ENCODE measurements at places on chromosomes 12 and 14.

DNA sequence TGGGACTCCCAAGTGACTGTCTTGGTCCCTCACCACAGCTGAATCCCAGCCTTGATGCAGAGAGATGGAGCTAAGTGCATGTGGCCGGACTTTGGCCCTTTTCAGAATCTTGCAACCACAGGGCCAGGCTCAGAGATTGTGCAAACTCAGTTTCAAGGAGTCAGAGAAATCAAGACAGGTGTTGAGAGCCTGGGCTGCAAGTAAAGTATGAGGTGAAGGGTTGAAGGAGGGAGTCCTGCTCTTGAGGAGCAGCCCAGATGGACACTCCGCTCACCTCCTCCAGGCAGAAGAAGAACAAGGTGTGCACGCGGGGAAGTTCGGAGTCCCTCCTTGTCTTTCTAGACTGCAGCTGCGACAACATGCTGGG is 6.3 kb upstream of the BMP4 start:
- DNase-seq: no peak

- no peak for DNase-seq
Measured at GRCh38 chr12:46515829-46516228, 143.3 kb upstream of the SLC38A2 start.

GRCh38 chr12:117365049-117365616 is 3.7 kb upstream of the NOS1 start:
- no peak for DNase-seq

GRCh38 chr14:36070031-36070719 is 106.3 kb downstream of the PTCSC3 start:
- no peak for DNase-seq

GRCh38 chr14:85175556-85175955 is 354.4 kb upstream of the FLRT2 start:
- DNase-seq: no peak

DNA sequence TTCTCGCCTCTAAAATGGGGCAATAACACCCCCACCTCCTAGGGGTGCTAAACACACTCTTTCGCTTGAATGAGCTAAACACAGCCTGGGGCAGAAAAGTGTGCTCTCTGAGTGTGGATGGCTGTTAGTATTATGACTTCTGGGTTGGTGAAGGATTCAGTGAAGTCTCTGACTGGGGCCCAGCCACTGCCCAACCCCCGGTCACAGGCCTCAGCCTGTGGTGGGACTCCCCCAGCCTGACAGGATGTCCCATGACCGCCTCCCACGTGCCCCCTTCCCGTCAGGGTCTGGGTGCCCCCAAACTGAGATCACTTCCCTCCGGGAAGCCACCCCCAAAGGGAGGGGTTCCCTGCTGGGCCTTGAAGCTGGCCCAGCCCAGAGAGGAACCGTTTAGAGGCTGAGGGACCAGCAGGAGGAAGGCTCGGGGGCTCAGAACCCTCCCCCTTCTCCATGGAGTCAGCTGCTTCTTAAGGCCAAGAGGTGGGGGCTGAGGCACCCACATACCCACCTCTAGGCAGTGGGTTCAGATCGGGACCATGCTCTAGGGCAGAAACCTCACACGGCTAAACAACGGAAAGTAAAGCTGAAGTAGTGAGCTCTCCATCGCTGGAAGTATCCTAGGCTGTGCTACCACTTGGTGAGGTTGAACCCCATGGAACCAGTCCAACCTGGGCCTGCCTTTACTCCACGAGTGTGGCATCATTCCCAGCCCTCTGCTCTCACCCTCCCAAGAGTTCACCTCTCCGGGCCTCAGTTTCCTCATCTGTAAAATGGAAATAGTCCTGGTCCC is 13.8 kb downstream of the DTX1 start:
- no peak for DNase-seq

DNA sequence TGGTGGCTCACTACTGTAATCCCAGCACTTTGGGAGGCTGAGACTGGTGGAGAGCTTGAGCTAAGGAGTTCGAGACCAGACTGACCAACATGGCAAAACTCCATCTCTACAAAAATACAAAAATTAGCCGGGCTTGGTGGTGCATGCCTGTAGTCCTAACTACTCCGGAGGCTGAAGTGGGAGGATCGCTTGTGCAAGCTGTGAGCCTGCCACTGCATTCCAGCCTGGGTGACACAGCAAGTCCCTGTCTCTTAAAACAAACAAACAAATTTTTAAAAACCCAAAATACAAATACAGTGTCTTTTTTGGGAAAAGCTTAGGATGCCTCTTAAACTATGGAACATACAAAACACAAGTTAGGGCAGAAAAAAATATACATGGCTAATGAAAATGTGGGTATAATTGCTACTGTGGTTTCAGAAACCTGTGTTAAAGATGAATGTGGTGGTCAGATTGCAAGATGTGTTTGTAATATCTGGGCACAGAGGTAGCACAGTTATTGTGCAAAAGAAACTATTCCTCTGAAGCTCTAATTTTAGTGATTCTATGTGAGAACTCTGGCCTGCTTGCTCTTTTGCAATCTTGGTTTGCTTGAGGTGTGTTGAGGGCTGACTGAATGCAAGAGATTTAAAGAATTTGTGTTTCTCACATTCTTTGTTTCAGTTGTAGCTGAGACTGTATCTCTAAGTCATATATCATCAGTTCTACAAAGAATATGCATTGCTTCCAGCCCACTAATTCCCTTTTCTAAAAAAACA is 3.9 kb upstream of the HSPA2 start:
- no peak for DNase-seq

GRCh38 chr14:86788224-86788623 is 1204.8 kb downstream of the GALC start:
- no peak for DNase-seq

DNA sequence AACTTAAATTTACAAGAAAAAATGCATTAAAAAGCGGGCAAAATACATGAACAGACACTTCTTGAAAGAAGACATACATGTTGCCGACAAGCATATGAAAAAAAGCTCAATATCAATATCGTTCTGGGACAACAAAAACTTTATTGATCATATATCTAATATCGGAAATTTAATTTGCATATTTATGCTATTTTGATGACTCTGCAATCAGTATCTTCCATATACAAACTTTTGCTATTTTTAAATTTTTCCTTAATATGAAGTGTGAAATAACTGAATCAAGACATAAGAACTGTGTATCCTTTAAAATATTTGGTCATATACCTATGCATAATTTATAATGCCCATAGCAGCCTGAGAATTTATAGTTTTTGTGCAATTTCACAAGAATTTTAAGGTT is 224.6 kb downstream of the ALX1 start:
- no peak for DNase-seq

DNA sequence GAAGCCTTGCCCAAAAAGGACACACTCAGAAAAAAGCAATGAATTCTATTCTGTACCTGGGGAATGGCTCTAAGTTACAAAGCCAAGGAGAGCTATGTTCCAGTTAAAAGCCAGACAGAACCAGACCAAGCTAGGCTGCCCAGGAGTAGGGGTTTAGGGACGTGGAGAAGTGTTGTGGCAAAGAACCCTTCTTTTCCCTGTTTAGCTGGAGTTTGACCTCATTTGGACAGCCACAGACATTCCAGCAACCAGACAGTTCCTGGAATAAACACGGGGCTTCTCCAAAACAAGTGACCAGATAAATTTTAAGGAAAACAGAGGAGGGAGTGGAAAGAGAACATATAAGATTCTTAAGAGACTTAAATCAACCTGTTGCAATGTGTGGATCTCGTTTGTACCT is 62.3 kb downstream of the GCH1 start:
- no peak for DNase-seq

DNA sequence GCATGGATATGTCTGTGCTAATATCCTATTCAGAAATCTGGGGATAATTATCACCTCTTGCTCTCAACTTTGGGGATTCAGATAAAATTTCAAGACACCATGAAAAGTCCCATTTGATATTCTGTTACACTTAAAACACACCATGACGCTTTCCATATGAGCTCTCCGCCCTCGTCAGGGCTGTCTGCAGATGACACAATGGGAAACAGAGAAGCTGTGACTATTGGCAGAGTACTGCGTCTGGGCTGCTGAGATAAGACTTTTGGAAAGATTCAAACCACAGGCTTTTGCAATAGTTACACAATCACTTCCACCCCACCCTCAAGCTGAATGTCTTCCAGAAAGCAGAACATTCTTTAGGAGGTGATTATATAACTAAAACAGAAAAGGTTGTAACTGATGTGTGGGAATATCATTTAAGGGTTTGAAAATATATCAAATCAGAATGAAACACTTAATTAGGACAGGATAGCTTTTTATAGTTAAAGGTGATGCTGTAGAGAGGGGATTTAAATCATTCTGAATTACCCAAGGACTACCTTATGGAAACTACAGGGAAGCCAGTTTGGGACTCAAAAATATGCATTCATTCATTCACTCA is 75.3 kb upstream of the TMPO start:
- no peak for DNase-seq

- no peak for DNase-seq
Measured at GRCh38 chr14:96126783-96127271, 77.8 kb upstream of the BDKRB2 start.

GRCh38 chr12:114847441-114848035 is 163.6 kb upstream of the TBX3 start:
- DNase-seq: no peak

DNA sequence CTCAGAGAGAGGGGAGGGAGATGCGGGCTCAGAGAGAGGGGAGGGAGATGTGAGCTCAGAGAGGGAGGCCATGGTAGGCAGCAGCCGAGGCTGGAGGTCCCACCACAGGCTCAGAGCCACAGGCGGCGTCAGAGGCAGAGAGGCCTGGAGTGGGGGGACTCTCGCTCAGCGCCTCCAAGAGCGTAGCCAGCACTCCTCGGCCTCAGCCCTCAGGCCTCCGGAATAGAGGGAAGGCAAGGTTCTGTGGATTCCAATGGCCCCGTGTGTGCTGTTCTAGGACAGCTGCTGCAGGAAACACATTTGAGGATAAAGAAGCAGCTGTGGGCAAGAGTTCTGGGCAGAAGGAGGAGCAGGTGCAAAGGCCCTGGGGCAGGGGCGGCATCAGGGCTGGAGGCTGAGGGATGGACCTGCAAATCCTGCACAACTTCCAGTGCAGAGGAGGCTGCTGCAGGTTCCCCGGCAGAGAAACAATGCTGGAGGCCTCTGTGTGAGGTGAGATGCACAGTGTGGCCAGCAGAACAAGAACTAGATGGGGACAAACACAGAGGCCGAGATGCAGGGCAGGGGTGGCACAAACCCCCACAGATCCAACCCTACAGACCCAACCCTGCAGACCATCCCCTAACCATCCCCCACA is 59.1 kb upstream of the GALNT9 start:
- DNase-seq: no peak

- DNase-seq: no peak
Measured at GRCh38 chr12:12032260-12032791, 38.4 kb upstream of the BCL2L14 start.

DNA sequence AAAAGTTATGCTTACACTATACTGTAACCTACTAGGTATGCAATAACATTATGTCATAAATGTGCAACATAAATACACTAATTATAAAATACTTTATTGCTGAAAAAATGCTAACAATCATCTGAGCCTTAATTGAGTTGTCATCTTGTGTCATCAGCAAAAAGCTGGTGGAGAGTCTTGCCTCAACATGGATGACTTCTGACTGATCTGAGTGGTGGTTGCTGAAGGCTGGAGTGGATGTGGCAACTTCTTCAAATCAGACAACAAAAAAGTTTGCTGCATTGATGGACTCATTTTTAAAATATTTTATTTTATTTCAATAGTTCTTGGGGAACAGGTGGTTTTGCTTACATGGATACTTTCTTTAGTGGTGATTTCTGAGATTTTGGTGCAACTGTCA is 93.9 kb upstream of the AMN1 start:
- no peak for DNase-seq

GRCh38 chr14:73825551-73826188 is 26.0 kb upstream of the PTGR2 start:
- DNase-seq: peak; percentile 68

GRCh38 chr12:24894879-24895278 is 54.0 kb downstream of the BCAT1 start:
- no peak for DNase-seq

DNA sequence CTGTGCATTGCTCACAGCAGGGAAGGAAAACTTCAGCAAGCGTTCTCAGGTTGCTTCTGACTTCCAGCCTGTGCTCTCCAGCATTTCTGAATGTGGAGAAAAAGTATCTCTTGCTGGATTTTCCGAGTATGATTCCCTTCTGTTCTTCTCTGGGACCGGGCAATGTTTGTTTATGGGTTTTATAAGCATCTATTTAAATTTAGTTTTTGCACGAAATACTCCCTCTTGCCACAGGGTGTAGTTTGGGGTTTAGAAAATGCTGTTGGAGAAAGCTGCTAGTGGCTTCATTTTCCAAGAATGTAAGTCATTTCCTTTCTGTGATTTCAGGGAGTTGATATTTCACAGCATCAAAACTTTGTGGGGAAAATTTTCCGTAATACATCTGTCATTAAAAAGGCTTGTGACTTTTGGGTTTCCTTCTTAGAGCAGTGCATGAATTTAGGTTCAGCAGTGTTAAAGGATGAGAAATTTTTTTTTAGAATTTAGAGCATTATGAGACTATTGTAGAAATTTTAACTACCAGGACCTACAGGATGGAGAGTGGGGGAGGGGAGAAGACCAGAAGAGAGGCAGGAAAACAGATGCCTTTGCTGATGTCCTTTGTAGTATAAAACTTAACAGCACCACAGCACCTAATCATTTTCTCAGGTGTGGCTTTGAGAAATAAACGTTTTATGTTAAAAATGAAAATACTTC is 1.5 kb downstream of the FRMD6 start:
- no peak for DNase-seq

GRCh38 chr12:42396473-42397259 is 70.7 kb downstream of the PPHLN1 start:
- no peak for DNase-seq

DNA sequence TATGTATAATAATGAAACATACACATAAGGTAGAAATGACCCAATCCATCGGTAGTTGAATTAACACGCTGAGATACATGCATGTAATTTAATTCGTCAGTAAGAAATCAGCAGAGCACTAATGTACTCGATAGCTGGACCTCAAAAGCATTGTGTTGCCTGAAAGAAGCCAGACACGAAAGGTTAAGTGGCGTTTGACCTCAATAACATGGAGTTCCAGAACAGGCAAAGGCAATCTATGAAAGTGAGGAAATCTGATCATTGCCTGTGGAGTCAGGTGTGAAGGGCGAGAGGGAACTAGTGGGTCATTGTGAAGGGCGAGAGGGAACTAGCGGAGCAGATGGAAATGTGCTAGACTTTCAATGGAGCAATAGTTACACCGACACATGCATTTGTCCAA is 970.4 kb upstream of the TMEM132C start:
- no peak for DNase-seq

GRCh38 chr12:64284256-64284655 is 62.2 kb upstream of the KICS2 start:
- DNase-seq: no peak

DNA sequence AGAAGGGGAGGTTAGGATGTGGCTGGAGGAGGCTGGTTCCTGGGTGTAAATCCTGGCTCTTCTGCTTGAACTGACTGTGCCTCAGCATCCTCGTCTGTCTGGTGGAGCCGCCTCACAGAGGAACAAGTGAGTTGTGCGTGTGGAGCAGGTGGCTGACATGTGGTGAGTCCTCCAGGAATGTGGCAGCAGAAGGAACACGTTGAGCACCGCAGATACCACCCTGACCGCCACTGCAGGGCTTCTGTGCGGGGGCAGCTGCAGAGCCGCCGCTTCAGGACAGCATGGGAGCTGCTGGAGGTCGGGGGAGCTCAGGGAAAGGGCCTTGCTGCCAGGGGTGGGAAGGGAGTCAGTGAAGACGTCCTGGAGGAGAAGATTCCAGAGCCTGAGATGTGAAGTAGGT is 48.9 kb downstream of the TRAF3 start:
- no peak for DNase-seq

Data from stimulated activated CD4-positive, alpha-beta T cell treated with anti-CD3 and anti-CD28 coated beads, TNF-alpha, amount 100 ng/mL, for 1 hour (primary cell).